NCI-H2081 treated with DMSO at 0.1 percent for 48 hours (cell line): ENCODE measurements at places on chromosomes 16 and 17.

GRCh38 chr16:85854935-85855334 lies 44.0 kb upstream of the IRF8 start:
- DNase-seq = no peak

- no peak for DNase-seq
These were observed 5.0 kb upstream of the KRT19 start for GRCh38 chr17:41532947-41533570.

GRCh38 chr16:46718214-46718613 lies 28.8 kb downstream of the ORC6 start:
- no peak for DNase-seq

- DNase-seq = no peak
These were observed 161.8 kb upstream of the KCNJ16 start for GRCh38 chr17:69913216-69913615.

- DNase-seq = no peak
These were observed 19.1 kb downstream of the CDIP1 start for GRCh38 chr16:4519274-4520058.

- no peak for DNase-seq
These were observed 993 bp downstream of the ERN1 start for GRCh38 chr17:64128787-64129514.

GRCh38 chr16:66885491-66885890 lies 5.2 kb downstream of the PDP2 start:
- no peak for DNase-seq

DNA sequence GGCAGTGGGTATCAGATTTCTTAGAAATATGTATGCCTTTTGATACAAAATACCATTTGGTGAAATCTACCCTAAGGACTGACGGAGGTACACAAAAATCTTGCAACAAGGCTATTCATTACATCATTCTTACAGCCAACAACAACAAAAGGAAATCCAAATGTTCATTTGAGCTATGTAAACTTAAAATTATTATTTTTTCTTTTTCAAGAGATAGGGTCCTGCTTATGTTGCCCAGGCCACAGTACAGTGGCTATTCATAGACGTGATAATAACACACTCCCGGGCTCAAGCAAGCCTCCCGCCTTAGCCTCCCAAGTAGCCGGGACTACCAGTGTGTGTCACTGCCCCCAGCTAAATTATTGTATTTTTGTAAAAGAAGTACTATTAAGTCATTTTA lies 9.0 kb downstream of the SRR start:
- no peak for DNase-seq

GRCh38 chr16:80250381-80250780 lies 290.4 kb upstream of the DYNLRB2 start:
- DNase-seq = no peak

DNA sequence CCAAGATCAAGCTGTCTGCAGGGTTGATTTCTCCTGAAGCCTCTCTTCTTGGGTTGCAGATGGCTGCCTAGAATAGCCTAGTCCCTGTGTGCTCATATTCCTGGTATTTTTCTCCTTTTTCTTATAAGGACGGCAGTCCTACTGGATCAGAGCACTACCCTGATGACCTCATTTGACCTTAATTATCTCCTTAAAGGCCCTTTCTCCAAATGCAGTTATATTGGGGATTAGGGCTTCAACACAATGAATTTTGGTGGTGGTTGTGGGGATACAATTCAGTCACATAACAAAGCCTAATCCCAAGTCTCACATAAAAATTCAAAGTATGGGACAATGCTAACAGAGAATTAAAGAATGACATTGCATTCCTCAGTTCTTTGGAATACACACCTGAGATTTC lies 238.8 kb upstream of the SALL1 start:
- DNase-seq = no peak

DNA sequence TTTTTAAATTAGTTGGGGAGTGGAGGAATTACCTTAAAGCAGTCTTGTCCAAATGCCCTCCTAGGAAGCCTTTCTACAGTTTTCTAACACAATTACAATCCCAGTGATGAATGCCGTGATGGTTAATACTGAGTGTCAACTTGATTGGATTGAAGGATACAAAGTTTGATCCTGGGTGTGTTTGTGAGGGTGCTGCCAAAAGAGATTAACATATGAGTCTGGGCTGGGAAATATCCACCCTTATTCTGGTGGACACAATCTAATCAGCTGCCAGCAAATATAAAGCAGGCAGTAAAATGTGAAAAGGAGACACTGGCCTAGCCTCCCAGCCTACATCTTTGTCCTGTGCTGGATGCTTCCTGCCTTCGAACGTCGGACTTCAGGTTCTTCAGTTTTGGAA lies 12.2 kb downstream of the ORC6 start:
- DNase-seq = no peak
